Foreskin fibroblast (primary cell): ENCODE measurements at places on chromosomes 3 and 15.

GRCh38 chr15:52797625-52798501 is 7.7 kb upstream of the ONECUT1 start:
- no peak for DNase-seq

DNA sequence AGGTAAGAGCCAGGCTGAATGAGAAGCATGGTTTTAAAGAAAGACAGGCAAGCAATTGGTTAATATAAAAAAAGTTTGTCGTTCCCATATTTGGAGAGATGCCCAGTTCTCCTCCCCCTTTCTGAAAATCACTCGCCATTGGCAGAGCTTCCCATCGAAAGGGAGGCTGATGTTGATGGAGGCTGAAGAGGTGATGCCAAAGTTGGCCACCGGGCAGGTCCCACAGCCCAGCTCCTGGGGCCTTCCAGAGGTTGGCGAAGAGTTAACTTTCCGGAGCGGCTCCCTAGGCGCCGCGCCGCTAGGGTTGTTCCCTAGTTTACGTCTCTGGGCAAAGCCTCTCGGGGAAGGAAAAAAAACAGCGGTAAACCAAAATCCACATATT is 793 bp downstream of the PCOLCE2 start:
- peak; percentile 46 for DNase-seq

GRCh38 chr15:58932710-58933280 is 684 bp downstream of the SLTM start:
- DNase-seq, result no peak

DNA sequence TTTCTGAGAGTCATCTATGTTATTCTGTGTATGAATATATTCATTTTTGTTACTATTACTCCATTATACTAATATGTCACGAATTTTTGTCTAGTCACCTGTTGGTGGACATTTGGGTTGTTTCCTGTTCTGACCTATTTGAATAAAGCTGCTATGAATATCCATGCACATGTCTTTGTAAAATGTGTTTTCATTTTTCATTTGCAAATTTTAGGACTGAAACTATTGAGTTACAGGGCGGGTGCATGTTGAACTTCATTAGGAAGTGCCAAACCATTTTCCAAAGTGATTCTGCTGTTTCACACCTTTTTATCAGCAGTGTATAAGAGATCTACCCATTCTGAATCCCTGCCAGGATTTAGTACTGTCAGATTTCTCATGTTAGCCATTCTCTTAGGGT is 37.7 kb upstream of the IQCF6 start:
- DNase-seq, result no peak

DNA sequence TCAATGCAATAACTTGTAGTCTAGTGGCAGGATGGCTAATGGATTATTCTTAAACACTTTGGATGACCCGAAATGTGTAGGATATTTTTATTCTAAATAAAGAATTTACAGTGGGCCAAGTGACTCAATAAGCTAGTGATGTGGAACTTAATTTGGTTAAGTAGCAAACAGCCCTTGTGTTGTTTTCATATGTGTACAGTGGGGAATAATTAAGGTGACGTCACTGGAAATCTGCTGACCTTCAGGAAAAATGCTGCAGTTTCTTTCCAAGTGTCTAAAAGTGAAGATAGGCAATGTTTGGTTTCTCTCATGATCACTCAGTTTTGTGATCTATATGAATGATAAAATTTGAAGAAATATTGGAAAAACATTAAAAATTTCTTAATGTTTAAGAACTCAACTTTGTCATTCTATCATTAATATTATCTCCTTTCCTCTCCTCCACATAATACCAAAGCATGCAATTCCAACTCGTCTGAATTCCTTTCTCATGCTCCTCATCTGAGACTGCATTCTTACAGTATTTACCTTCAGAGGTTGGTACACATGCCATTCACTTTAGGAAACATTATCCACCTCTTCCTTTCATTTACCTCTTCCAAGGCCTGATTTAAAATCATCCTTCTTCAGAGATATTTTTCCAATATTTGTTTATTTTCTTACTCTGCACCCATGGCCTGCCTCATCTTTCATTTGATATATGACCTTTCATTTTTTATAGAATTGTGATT is 414.6 kb upstream of the ARPP21 start:
- no peak for DNase-seq

- no peak for DNase-seq
These were observed 311.5 kb downstream of the CACNA2D3 start for GRCh38 chr3:54433846-54434245.

DNA sequence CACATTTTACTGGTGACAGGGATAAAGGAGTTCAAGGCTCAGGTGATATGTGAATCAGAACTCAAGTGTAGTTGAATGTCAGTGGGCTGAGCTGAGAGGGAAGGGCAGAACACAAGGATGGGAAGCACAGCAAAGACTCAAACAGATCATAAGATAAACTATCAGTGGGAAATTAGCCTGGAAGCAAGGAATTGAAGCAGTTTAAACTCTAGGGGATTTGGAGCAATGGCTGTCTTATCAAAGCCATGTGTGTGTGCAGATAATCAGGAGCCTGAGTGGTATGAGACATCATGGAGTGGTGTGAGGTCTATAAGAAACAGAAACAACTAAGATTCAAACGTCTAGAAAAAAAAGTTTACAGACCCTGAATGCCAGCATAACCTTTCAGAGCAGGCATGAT is 634.6 kb downstream of the AGBL1 start:
- no peak for DNase-seq

DNA sequence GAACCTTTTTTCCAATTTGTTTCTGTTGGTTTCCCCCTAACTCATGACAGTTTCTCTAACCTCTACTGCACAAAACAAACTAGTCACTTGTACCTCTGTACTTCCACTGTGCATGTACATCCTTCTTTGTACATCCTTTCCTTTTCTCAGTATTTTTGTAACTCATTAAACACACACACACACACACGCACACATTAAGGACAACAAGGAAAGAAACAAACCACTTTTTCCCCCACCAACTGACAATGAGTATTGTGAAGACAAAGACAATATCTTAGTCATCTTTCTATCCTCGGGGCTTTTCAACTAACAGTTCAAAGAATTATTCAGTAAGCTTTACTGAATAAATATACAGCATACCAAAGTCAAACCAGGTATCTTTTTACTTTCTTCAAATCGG is 170.5 kb downstream of the VPS13C start:
- DNase-seq, result no peak

- DNase-seq, result peak; percentile 78
These were observed 4.9 kb upstream of the ALAS1 start for GRCh38 chr3:52193065-52193464.

- no peak for DNase-seq
These were observed 200.7 kb downstream of the TJP1 start for GRCh38 chr15:29621616-29622015.

DNA sequence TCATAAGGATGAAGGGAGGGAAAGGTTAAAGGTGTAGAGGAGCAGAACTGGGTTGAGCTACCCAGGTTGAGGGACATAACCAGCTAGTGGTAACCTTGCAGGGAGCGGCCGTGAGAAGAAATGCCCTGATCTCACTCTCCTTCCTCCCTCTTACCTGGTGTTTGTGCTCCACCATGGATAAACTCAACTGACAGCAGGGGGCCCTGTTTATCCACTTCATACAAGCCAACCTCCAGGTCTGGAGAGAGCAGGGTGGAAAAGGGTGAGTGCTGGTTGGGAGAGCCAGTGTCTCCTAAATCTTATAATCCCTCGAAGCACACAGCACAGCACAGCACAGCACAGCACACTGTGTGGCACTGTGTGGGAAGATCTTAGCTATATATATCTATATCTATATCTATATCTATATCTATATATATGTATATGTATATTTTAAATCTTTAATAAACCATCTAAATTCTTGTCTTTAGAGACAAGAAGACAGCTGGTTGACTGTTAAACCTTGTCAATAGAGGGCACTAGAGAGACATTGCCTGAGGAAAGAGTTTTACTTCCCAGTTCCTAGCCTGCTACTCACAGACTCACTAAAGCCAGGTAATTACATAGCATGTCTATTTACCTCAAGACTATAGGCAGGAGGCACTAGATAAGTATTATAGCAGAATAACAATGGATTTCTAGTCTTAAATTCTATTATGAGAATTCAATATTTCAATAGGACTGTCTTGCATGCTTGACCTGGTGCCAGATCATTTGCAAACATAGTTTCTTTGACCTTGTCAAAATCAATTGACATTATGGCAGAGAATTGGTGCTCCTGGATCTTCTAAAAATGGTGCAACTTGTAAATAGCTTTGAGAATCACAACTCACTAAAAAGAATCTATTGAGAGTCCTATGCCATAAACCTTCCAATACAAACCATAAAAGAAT is 21.7 kb upstream of the FMN1 start:
- DNase-seq, result peak; percentile 17

DNA sequence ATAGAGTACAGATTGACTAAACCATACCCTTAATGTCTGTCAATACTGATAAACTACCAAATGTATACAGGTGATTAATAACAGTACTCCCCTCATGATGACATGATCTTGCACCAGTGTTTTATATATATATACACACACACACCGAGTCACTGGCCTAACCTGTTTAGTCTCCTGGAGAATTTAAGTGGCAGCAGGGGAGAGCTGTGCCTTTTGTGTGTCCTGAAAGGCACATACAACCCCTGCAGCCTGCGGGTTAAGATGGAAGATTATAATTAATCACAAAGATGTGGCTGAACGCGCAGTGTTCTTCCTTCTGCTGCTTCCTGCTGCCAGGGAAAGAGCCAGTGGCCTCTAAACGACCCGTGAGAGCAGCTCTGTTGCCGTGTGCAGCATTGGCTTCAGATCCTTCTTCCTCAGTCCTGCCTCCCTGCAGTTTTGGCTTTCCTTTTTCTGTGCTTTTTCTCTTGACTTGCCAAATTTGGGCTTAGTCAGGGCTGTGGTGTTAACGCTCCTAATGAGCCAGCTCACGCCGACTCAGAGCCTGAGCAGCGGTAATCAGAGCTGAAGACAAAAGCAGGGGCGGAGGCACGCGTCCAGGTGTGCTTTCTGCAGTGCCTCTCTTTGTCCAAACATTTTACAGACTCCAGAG is 42.5 kb upstream of the UBE3A start:
- DNase-seq, result no peak

DNA sequence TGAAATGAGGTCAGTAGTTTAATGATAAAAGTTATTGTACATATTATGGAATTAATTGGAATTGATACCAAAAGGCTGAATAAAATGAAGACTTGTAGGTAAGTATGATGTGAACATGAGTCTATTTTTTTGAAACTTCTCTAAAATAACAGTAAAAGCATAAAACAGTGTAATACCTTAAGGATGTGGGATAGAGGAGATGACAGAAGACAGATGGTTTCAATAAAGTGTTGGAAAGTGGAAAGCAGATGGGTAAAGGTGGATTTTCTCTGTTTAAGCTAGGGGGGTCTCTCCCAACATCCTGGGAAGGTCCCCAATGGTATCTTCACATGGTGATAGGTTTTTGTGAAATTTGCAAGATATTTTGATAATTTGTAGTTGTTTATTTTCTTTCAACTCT is 41.6 kb downstream of the GMPS start:
- DNase-seq, result no peak

DNA sequence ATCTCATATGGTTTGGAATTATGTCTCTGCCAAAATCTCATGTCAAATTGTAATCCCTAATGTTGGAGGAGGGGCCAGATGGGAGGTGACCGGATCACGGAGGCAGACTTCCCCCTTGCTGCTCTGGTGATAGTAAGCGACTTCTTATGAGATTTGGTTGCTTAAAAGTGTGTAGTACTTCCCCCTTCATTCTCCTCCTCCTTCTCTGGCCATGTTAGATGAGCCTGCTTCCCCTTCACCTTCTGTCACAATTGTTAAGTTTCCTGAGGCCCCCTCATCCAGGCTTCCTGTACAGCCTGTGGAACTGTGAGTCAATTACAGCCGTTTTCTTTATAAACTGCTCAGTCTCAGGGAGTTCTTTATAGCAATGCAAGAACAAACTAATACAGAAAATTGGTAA is 51.1 kb downstream of the NEDD4 start:
- no peak for DNase-seq

DNA sequence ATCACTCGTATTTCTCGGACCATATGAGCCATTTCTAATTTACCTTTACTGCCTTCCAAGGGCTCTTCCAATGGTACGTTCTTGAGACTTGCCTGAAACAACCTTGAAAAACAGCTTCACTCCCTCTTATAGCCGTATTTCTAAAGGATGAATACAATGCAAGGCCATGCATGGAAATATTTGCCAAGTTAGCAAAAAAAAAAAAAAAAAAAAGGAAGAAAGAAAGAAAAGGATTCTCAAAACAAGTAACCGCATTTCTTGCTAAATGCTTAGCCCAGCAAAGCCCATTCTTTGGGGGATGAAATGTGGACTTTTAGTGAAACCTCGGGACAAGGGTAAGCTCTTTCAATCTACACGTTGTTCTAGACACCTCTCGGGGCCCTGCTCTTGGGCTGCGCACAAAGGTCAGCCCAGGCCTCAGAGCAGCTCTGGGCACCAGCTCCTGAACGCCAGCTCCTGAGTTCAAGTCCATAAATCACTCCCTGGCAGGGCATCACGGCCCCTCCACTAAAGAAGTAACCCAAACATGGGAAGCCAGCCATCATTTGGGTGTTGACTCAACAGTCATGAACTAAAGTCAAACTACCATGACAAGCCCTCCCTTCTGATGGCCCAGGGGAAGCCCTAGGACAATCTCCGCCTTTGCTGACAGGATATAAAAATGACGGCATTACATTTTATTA is 132.7 kb downstream of the ADAMTS17 start:
- DNase-seq, result no peak

DNA sequence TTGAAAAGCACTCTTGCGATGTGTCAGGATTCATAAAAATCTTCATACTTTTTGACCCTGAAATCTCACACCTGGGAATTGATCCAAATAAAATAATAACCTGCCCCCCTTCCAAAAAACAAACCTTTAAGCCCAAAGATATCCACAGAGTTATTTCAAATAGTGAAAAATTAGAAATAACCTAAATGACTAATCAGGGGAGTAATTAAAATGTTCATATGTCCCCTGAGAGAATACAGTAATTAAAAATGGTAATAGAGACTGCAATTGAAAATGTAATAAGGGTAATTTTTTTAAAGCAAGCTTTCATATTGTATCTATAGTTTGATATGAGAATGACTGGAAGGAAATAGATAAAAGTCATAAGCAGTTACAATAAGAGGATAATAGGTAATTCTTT is 68.0 kb downstream of the CALML4 start:
- DNase-seq, result no peak

GRCh38 chr3:55718074-55718473 is 231.0 kb upstream of the WNT5A start:
- DNase-seq, result no peak

GRCh38 chr3:27559835-27560234 is 75.7 kb upstream of the SLC4A7 start:
- DNase-seq, result peak; percentile 91

GRCh38 chr15:73287019-73287418 is 81.7 kb downstream of the HCN4 start:
- no peak for DNase-seq

- DNase-seq, result no peak
These were observed 19.6 kb downstream of the DYNC1LI1 start for GRCh38 chr3:32551087-32551486.

- no peak for DNase-seq
These were observed 49.8 kb upstream of the CTDSPL start for GRCh38 chr3:37811625-37812498.
